ENCODE measurements at places on chromosomes 5 and 9. TPM values are rescaled to one million over a fixed set of nuclear protein-coding genes. Genes with fewer than 3 reads are reported as not detected.

The SLC6A18 gene
- total RNA-seq = not detected

The RXRA gene
- 49.0 TPM for total RNA-seq

The PDE6A gene
- total RNA-seq = not detected

The CCL21 gene
- total RNA-seq = 129 TPM

The ANKRD31 gene
- not detected for total RNA-seq

The PCDHB9 gene
- 6.2 TPM for total RNA-seq

The SFXN1 gene
- 18.1 TPM for total RNA-seq

The MELK gene
- total RNA-seq = not detected

The STOM gene
- total RNA-seq = 303 TPM

The FGFR4 gene
- total RNA-seq = 11.8 TPM

The ZBTB26 gene
- 13.3 TPM for total RNA-seq

The PCDHB16 gene
- total RNA-seq = 3.6 TPM

The MARVELD2 gene
- total RNA-seq = not detected

The MAMDC2 gene
- 166 TPM for total RNA-seq

The MTREX gene
- total RNA-seq = 76.7 TPM

The TEX48 gene
- not detected for total RNA-seq

The CCDC180 gene
- total RNA-seq = 8.2 TPM

The GADD45G gene
- 15.0 TPM for total RNA-seq

Data from sigmoid colon (tissue), 7 donors.